Stimulated activated CD8-positive, alpha-beta memory T cell treated with anti-CD3 and anti-CD28 coated beads, Interleukin-2, amount 100 ng/mL, for 48 hours (primary cell): ENCODE measurements at places on chromosomes 12 and 14.

DNA sequence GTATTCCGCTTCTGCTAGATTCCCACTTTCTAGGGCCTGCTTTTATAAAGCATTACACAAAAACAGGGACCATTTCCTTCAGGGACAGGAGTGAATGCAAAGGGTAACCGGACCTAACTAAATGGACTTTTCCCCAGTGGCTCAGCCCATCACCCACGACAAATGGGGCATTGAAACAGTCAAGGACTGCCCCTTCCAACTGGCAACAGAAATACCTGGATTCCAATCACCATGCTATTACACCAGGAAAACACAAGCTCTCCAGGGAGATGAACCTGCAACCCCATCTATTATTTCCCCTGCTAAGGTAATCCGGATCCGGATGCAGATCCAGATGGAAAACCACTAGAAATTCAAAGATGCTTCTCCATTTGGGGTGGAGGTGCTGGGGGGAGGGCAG is 1.0 kb downstream of the MPHOSPH9 start:
- DNase-seq, result no peak

DNA sequence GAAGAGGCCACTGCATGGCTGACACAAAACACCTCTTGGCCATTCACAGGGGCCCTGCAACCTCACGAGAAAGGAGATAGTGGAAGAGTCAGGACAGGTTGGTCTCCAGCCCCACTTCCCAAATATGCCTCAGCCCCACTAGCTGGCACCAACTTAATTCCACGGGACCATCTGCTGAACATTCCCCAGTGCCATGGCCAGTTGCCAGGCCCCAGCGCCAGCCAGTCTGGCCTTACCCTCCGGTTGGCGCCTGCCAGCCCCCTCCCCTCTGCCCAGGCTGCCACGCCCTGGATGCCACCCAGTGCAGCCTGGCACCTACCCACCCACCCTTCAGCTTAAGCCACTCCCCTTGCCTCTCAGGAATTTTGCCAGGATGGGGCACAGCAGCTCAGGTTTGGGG is 21.2 kb upstream of the HSPB8 start:
- no peak for DNase-seq

DNA sequence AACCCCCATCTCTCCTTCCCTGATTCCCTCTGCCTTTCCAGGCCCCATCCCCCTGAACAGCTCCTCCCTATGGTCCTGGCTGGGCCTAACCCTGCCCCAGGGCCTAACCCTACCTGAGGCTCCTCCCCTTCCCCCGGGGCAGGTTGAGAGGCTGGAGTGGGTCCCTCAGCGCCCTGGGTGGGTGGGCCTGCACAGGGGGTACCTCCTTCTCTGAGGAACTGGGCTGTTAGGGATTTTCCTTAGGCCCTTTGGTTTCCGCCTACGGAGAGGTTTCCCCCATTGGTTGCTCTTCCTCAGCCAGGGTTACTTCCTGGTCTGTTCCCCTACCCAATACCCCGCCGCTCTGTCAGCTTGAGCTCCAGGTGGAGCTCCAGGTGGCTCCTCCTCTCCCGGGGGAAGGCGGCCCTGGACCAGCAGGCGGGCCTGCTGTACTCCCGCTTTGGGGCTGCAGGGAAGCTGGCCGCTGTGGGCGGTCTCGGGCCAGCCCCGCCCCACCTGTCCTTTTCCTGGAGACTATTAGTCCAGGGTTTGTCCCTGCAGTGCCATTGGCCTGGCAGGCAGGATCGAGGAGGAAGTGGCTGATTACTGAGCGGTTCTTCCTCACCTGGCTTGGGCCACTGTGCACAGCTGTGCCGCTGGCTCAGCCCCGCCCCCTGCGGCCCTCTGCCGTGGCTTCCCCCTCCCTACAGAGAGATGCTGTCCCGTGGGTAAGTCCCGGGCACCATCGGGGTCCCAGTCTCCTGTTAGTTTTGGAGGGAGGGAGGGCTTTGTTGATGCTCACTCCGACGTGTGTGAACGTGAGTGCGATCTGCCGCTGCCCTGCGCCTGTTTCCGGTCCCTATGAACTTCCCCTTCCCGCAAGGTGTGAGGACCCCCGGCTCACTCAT is 2.5 kb downstream of the C12orf57 start:
- no peak for DNase-seq

- no peak for DNase-seq
Measured at GRCh38 chr14:68616221-68616902, 176.5 kb downstream of the ZFP36L1 start.

DNA sequence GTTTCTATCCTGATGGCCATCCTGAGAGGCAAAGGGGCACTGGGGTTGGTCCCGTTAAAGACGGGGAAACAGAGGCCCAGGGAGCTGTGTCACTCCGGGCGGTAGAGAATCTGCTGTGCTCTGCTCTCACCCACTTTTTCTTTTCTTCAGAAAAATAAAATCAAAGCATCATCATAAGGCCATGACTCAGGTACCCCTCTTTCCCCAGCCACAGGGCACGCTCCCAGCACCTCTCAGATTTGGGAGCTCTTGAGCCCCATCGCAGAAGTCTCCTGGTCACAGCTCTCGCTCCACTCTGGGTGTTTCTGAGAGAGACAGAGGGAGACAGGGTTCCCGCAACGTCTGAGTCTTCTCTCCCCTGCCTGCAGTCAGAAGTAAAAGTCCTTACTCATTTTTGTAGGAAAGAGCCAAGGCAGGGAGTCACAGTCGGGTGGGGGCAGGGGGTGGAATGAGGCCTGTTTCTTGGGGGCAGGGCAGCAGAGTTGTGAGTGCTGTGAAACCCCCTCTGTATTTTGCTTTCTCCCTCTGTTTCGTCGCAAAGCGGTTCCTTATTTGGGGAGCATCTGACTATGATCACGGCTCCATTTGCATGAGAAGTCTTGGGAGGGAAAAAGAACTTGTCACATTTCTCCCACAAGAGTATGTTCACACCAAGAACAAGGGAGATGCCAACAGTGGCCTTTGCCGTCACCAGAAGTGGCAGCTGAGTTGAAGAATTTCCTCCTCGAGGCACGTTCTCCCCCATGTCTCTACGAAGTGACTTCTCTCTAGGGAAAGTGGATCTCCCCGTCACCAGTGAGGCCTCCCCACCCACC is 139.0 kb downstream of the BCL11B start:
- no peak for DNase-seq
